ENCODE measurements at places on chromosomes 3 and 15.
A peak's percentile ranks its signal among the peaks of the same experiment; 100 is the strongest.

- no peak overlapping the region for H3K27ac ChIP-seq
- H3K27me3 ChIP-seq = no peaks in the 10 kb centered on the region
- peaks cover 8% of the 10 kb centered on the region for H3K36me3 ChIP-seq
These were observed 6.2 kb upstream of the TIMMDC1 start for GRCh38 chr3:119492128-119492527.

DNA sequence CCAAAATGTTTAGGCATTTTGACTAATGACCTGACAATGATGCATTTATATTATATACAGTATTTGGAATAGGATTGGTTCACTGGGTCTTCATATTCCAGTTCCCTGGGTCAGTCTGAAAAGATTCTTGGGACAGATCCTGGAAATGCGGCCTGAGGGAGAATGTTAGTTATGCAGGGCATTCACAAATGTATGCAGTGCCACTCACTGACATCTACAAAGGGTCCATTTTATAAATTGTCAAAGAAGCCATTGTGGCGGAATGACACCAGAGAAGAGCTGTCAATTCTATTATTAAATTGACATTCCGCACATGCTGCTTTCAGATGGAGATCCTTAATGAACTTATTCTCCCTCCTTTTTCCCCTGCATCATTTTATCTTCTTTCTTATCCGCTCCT lies 176.6 kb downstream of the VGLL3 start:
- H3K4me3 ChIP-seq = no peak overlapping the region
- H3K36me3 ChIP-seq = no peaks in the 10 kb centered on the region
- no peaks in the 10 kb centered on the region for H3K4me1 ChIP-seq
- no peak overlapping the region for H3K27ac ChIP-seq
- no peaks in the 10 kb centered on the region for H3K27me3 ChIP-seq

DNA sequence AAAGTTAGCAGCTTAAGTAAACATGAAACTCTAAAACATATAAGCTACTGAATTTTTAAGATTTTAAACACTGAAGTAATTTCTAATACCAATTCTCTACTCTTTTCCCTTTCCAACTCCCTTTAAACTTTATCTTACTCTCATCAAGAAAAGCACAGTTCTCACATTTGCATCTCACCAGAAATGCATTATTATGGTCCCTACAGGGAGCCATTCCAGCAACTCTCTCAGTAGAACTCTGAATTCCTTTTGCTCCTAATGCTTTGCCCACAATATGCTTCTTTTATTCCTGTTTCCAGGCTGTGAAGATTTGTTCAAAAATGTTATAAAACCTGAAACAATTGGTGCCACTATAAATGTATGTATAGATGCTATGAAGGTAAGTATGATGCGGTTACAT lies 83.4 kb downstream of the TFDP2 start:
- H3K36me3 ChIP-seq = no peaks in the 10 kb centered on the region
- peaks cover 11% of the 10 kb centered on the region for H3K4me1 ChIP-seq
- DNase-seq = no peak
- H3K27ac ChIP-seq = no peak overlapping the region
- no peak overlapping the region for H3K4me3 ChIP-seq
- no peaks in the 10 kb centered on the region for H3K27me3 ChIP-seq

DNA sequence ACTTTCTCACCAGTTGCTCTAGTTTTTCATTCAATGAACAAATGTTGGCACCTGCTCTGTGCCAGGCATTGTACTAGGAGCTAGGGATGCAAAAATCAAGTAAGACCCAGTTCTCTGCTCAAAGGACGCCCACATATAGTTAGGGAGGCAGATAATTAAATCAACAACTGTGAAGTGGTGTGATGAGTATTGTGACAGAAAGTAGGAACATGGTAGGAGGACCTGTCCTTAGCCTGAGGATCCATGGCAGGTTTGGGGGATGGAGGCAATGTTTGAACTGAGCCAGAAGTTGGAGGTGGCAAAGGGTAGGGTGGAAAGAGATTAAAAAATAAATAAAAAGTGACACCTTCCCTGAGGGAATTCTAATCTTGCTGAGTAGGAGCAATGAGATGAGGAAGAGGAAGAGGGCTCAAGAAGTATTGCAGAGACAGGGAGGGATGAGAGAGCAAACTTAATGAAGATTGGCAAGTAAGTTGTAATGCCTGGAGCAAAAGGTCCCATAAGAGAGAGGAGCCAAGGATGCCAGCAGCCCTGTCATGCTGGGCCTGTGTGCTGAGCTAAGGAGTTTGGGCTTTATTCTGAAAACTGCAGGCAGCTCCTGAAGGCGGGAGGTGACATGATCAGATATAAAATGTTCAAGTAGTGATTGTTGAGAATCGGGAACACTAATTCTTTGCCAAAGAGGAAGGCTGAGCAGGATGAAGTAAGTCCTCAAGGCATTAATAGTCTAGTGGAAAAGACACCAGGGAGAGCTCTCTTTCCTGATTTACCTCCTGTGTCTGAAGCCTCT lies 184.3 kb upstream of the PPP2R3A start:
- H3K27me3 ChIP-seq = no peaks in the 10 kb centered on the region
- no peak overlapping the region for H3K4me3 ChIP-seq
- DNase-seq = no peak
- no peaks in the 10 kb centered on the region for H3K4me1 ChIP-seq

- no peak for DNase-seq
- no peaks in the 10 kb centered on the region for H3K27me3 ChIP-seq
- no peak overlapping the region for H3K4me3 ChIP-seq
These were observed 226.2 kb downstream of the SLCO3A1 start for GRCh38 chr15:92079647-92080255.

- H3K4me3 ChIP-seq = no peak overlapping the region
- no peak overlapping the region for H3K27ac ChIP-seq
- no peak for DNase-seq
- no peaks in the 10 kb centered on the region for H3K4me1 ChIP-seq
These were observed 374.2 kb downstream of the PLCL2 start for GRCh38 chr3:17258823-17259436.

- H3K4me1 ChIP-seq = peaks cover 22% of the 10 kb centered on the region
- no peaks in the 10 kb centered on the region for H3K36me3 ChIP-seq
- H3K27ac ChIP-seq = no peak overlapping the region
- H3K27me3 ChIP-seq = no peaks in the 10 kb centered on the region
- peak; percentile 30 for DNase-seq
- H3K4me3 ChIP-seq = no peak overlapping the region
These were observed 126.6 kb upstream of the ADAMTS9 start for GRCh38 chr3:64814351-64814750.

- no peaks in the 10 kb centered on the region for H3K4me1 ChIP-seq
- no peak for DNase-seq
- no peak overlapping the region for H3K4me3 ChIP-seq
- no peaks in the 10 kb centered on the region for H3K27me3 ChIP-seq
These were observed 363.2 kb downstream of the NAALADL2 start for GRCh38 chr3:175222356-175222755.

- H3K27ac ChIP-seq = no peak overlapping the region
- no peak for DNase-seq
- H3K4me1 ChIP-seq = peaks cover 30% of the 10 kb centered on the region
- H3K36me3 ChIP-seq = no peaks in the 10 kb centered on the region
- H3K4me3 ChIP-seq = no peak overlapping the region
- no peaks in the 10 kb centered on the region for H3K27me3 ChIP-seq
These were observed 129.0 kb upstream of the LIPC start for GRCh38 chr15:58302832-58303231.

DNA sequence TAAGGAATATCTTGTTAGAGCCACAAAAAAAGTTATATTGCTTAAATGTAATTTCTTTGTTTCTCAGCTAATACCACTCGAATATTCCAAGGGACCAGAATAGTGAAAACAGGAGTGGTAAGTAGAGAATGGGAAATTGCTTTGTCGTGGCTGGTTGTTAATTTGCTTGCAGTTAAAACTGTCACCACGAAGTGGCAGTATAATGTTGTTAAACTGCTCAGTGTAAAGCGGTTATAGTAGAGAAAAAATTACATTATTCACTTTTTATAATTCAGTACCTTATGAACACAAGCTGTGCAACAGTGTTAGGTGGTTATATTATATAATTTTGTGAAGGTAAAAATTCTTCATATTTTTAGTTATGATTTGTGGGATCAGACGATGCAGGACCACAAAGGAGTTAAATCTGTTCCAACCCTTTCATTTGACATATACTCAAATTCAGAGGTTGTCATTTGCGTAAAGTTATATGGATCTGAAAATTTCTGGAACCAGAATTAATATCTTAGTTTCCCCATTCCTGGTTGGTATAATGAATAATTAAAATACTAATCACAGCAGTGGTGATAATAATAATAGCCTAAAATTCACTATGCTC lies 171.8 kb downstream of the FEZF2 start:
- no peak for DNase-seq
- peaks cover 9% of the 10 kb centered on the region for H3K36me3 ChIP-seq
- H3K27ac ChIP-seq = no peak overlapping the region
- no peak overlapping the region for H3K4me3 ChIP-seq
- no peaks in the 10 kb centered on the region for H3K27me3 ChIP-seq

GRCh38 chr15:58864602-58865424 lies 68.7 kb downstream of the SLTM start:
- H3K4me3 ChIP-seq = no peak overlapping the region

DNA sequence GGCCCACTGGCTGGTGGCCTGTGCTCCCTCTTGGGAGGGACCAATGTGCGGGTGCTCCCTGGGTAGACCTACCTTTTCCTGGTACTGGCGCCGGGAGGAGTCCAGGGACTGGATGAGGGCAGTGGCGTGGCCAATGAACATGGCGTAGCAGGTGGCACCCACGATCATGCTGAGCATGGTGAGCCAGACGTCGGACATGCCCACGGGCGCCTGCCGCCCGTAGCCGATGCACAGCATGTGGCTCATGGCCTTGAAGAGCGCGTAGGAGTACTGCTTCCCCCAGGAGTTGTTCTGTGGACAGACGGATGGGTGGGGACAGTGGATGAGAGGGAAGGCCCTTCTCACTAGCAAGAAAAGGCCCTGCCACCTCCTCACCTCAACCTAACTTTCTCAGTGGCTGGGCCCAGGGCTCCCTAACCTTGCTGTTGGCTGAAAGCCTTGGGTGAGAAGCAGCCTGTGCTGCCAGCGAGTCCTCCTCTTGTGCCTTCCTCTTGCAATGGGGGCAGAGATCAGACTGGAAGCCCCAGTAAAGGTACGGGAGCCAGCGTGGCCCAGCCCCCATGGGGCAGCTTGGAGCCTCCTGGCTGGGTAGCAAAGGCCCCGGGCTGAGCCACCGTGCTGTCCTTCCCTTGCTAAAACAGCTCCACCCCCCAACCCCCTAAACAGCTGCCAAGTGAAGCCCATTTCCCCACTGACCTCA lies 39.1 kb downstream of the HCN4 start:
- H3K36me3 ChIP-seq = no peaks in the 10 kb centered on the region
- no peak for DNase-seq
- no peak overlapping the region for H3K4me3 ChIP-seq
- H3K27me3 ChIP-seq = no peaks in the 10 kb centered on the region

GRCh38 chr3:123713211-123713610 lies 128.4 kb upstream of the HACD2 start:
- no peaks in the 10 kb centered on the region for H3K4me1 ChIP-seq
- no peaks in the 10 kb centered on the region for H3K27me3 ChIP-seq
- DNase-seq = no peak
- no peaks in the 10 kb centered on the region for H3K36me3 ChIP-seq
- H3K27ac ChIP-seq = no peak overlapping the region

GRCh38 chr15:77416954-77417353 lies 3.0 kb downstream of the PEAK1 start:
- DNase-seq = no peak
- no peaks in the 10 kb centered on the region for H3K36me3 ChIP-seq
- H3K27me3 ChIP-seq = no peaks in the 10 kb centered on the region
- no peak overlapping the region for H3K4me3 ChIP-seq
- peaks cover 10% of the 10 kb centered on the region for H3K4me1 ChIP-seq
- H3K27ac ChIP-seq = no peak overlapping the region

GRCh38 chr3:183555541-183556081 lies at the start of gene KLHL6:
TSS of gene KLHL6 (minus strand) at chr3:183555706. CDS start at chr3:183555653, 53 bp downstream.
- H3K27me3 ChIP-seq = no peaks in the 10 kb centered on the region
- H3K36me3 ChIP-seq = no peaks in the 10 kb centered on the region
- H3K4me1 ChIP-seq = no peaks in the 10 kb centered on the region

DNA sequence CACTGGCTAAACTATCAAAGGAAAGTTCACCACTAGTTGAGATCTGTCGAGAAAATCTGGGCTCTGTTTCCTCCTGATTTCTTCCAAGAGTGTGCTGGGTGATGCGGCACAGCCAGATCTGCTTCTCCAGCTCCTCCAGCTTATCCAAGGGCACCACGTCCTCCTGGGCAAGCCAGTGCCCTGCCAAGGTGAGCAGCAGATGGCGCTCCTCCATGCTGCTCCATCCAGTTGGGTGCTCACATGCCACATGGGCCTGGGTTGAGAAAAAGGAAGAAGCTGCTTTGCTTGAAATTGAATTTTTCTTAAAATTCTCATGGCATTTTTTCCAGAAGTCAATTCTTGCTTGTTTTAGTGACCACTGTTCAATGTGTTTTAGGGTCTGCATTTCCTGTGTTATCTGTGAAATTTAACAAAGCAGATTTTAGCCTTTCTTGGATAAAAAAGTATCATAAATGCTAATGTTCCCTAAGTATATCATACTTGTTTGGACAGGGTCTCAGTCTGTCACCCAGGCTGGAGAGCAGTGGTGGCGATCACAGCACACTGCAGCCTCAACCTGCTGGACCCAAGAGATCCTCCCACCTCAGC lies 47.3 kb downstream of the EIF3J start:
- DNase-seq = peak; percentile 77

GRCh38 chr3:72496051-72496670 lies 352.1 kb downstream of the SHQ1 start:
- H3K4me3 ChIP-seq = no peak overlapping the region
- H3K36me3 ChIP-seq = no peaks in the 10 kb centered on the region
- H3K27me3 ChIP-seq = no peaks in the 10 kb centered on the region
- no peak overlapping the region for H3K27ac ChIP-seq
- H3K4me1 ChIP-seq = no peaks in the 10 kb centered on the region

DNA sequence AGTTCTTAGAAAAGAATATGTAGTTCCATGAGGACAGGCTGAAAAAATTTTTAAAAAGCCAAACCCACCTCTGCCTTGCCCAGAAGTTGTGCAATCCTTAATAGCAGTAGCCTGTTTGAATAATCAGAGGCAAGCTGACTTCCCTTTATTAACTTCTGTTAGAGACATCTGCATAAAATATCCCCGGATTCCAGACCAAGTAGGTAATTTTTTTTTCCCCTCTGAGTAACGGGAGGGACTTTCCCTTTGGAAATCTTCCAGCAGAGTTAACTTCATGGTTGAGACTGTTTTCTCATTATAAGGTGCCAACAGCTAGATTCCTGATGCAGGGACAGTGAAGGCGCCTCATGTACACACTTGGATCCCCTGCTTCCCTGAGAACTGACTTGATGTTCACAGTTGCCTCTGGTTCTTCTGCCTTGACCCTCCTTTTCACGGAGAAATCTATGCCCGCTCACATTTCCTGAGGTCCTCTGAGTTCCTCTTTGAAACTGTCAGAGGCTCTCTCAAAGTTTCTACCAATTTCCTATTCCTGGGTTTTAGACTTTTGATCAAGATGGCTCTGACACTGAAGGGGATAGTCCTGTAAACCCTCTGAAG lies 227.6 kb upstream of the BHLHE40 start:
- H3K4me1 ChIP-seq = peaks cover 59% of the 10 kb centered on the region
- H3K27ac ChIP-seq = peak overlapping the region; percentile 90
- no peaks in the 10 kb centered on the region for H3K36me3 ChIP-seq
- no peak for DNase-seq
- H3K4me3 ChIP-seq = no peak overlapping the region

GRCh38 chr3:124381575-124382333 lies 348.5 kb upstream of the UMPS start:
- no peaks in the 10 kb centered on the region for H3K36me3 ChIP-seq
- no peaks in the 10 kb centered on the region for H3K4me1 ChIP-seq
- DNase-seq = no peak
- no peak overlapping the region for H3K27ac ChIP-seq
- no peaks in the 10 kb centered on the region for H3K27me3 ChIP-seq

GRCh38 chr3:157094751-157095480 lies 65.0 kb downstream of the CCNL1 start:
- peak; percentile 32 for DNase-seq
- H3K36me3 ChIP-seq = no peaks in the 10 kb centered on the region
- H3K4me1 ChIP-seq = peaks cover 23% of the 10 kb centered on the region
- no peak overlapping the region for H3K27ac ChIP-seq

Measured in thyroid gland (tissue), 4 donors.